ENCODE measurements at places on chromosomes 6 and 20.
A peak's percentile ranks its signal among the peaks of the same experiment; 100 is the strongest.

- no peak for DNase-seq
These were observed 50.7 kb downstream of the DOK5 start for GRCh38 chr20:54525916-54526590.

DNA sequence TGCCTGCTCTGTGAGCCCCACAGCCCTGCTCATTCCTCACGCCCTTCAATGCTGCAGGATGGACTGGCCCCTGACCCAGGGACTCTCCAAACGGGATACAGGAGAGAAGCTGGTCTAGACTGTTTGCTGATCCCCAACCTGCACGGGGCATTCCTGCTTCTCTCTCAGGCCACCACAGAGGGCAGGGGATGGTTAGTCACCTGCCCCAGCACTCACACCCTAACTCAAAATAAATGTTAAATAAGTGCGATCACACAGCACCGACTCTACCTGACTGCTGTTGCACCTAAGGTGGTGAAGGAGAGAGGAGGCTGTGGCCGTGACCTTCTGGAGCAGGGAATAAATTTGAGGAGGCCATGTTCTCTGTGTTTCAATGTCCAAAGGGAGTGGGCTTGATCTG lies 39.9 kb upstream of the TGM6 start:
- no peak for DNase-seq

- peak; percentile 38 for DNase-seq
These were observed 22.6 kb downstream of the MTHFD1L start for GRCh38 chr6:150887978-150888563.

GRCh38 chr6:129766959-129767728 lies 57.2 kb upstream of the ARHGAP18 start:
- peak; percentile 32 for DNase-seq

DNA sequence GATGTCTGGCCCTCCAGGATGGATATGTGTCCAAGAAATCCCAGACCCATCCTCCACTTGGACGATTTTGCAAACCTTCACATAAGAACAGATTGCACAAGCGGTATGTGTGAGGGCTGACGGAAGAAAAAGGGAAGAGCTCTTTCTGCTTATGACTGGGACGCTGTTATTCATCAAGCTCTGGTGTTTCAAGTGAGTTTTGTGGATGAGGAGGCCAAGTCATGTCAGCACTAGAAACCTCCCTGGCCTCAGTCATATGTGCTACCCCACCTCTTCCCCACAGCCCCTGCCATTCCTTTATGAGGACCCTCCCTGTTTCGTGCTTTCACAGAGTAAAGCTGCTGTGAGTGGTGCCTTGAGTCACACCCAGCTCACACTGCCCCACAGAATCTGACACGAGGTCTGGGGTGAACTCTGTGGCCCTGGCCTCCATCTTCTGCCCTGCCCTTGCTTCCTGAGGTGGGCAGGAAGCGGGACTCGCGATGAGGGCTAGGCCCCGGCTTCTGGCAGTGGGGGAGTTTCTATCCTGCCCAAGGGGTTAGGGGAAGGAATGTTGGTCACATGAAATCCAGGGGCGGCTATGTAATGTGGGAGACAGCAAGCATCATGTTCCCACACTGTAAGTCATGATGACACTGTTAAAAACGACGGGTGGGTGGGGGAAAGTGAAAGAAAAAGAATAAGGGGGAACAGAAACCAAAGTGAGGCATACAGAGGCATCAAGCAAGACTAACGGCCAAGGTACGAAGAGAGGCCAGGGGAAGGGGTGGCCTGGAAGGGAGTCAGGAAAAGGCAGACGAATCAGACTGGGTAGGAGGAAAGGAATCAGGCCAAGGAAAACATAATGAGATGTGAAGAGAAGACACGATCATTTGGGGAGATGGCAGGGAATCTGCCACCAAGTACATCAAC lies 78.1 kb downstream of the PRDM1 start:
- DNase-seq = peak; percentile 63

GRCh38 chr6:17226786-17227233 lies 54.4 kb upstream of the RBM24 start:
- DNase-seq = no peak

GRCh38 chr6:1607516-1608221 lies 2.0 kb upstream of the FOXC1 start:
- DNase-seq = peak; percentile 40

GRCh38 chr6:157260735-157261410 lies 62.4 kb downstream of the TMEM242 start:
- DNase-seq = no peak

GRCh38 chr6:56346958-56347357 lies 99.6 kb upstream of the COL21A1 start:
- no peak for DNase-seq

DNA sequence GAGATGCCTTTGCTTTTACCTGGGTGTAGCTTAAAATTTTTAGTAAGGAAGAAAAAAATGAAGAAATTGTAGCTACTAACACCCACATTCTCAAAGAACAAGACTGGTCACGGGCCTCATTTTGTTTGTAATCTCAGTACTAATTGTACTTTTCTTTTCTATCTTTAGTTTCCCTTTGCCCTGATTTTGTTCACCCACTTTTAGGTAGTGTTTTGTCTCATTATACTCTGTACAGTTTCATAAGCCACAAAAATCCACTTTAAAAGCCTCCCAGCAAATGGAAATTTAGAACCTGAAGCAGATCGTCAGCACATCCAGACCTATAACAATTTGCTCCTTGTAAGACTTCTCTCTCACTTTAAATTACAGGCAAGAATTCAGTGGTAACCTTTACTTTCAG lies 43.3 kb downstream of the TP53INP2 start:
- DNase-seq = peak; percentile 22

DNA sequence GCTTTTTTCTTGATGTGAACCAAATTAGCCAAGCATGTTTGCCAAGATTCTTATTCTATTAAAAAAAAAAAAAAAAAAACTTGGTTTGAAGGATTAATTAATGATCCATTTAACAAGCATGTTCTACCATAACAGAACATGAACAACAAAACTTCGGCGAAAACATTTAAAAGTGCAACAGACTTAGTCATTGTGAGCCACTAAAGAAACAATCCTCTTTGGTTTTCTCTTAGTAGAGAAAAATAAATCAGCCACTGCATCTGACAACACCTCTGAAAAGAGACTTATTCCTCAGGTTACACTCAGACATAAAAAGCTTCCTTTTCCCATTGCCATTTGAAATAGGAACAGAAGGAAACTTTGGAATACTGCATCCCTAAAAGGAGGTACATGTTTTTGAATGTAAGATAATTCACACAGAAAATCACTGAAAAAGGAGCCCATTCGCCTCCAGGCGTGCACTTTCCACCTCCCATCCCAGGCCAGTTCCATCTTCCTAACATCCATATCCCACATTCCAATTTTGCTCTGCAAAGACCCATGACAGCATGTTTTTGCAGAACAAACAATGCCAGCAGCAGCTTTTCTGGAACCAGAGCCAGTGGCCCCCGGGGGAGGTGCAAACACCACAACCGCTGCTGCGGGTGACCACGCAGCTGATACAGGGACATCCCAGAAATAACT lies 79.5 kb downstream of the ZMYND8 start:
- no peak for DNase-seq

DNA sequence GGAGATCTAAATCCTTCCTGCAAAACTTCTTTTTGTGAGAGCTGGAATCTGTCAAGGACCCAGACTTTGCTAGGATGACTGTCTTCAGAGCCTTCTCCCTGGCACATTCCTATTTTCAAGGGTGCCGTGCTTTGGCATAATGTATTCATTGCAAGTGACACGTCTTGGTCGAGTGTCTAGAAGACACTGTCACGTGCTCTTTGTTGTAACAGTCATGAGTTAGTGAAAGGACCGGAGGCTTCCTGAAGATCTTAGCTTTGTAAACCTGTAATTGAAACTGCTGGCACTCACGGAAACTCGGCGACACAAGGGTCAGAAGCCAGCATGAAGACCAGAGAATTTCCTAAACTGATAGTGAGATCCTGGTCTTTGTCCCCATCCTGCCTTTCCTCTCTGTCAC lies 19.7 kb upstream of the TAGAP start:
- DNase-seq = no peak

- DNase-seq = no peak
These were observed 24.5 kb downstream of the BCAS4 start for GRCh38 chr20:50819349-50819748.

DNA sequence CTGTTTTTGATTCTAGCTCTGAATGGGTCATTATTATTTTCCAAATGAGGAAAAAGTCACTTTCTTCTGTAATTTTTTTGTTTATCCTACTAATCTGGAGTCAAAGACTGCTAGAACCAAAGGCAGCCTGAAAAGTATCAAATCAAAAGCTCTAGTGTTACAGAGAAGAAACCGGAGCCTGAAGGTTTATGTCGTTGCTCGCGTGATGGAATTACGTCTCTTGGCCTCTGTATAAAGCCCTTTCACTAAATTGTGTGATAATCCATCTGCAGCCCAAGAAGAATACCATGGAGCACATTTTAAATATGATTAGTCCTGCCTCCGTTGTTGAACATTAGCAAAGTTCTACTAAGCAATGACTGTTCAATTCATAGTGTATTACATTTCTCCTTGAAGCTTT lies 738.6 kb downstream of the C6orf118 start:
- no peak for DNase-seq

GRCh38 chr6:143513410-143513809 lies 1.9 kb upstream of the FUCA2 start:
- DNase-seq = peak; percentile 72

DNA sequence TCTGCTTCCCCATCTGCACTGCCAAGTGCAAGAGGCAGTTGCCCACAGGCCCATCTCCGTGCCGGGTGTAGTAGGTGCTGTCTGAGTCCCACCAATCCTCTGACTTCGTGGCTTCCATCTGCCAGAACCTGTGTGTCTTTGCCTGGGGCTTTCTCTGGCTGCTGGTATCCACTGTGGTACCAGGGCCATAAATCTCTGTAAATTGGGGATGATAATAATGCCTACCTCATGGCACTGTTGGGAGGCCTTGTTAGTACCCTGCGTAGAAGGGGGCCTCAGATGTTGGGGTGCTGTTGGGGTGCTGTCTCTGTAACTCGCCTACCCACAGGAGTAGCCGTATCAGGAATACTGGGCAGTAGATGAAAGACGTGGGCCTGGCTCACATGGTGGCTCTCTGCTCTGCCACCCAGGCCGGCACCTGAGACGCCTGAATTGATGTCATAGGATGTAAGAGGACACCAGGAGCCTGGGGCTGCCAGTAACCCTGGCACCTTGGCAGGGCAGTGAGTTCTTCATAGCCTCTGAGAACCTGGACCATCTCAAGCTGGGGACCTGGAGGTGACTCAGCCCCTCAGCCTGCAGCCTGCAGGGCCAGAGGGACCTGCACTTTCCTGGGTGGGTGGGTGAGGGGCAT lies 94.1 kb upstream of the RNF24 start:
- DNase-seq = no peak

GRCh38 chr6:128265706-128266105 lies 254.7 kb downstream of the PTPRK start:
- DNase-seq = no peak

- no peak for DNase-seq
These were observed 39.8 kb upstream of the SERINC1 start for GRCh38 chr6:122511193-122511924.

DNA sequence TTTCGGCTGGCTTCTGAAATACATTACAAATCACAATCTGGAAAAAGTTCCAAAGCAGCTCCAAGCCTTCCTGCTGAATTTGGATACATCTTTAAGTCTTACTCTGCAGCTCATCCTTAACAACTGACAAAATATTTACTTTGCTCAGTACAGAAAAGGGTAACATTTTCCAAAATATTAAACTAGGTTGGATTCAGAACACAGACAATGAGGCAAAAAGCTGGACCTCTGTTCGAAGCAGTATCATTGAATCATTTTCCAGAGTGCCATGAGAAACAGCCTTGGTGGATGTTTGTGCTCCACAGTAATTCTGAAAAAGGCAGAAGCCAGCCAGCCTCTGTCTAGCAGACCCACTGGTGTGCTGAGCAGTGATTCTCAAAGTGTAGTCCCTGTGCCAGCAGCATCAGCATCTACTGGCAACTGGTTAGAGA lies 162.1 kb downstream of the AIG1 start:
- DNase-seq = no peak

- DNase-seq = no peak
These were observed 240.5 kb downstream of the FARS2 start for GRCh38 chr6:5501837-5502236.

DNA sequence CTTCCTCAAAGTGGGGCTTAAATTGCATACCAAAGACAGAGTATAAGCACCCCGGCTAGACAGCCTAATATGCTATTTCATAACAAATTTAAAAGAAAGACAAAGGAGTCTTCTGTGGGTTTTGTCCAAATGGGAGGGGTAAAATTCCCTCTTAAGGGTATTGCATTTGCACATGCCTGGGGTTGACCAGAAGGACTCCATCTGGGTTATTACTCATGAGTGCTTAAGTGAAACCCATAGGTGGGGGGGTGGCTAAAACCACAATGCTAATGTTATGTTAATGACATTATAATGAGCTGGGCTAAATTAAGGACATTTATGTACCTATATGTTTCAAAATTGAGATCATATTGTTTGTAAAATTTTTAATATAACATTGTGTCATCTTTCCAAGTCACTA lies 15.0 kb downstream of the IMPG1 start:
- no peak for DNase-seq

GRCh38 chr6:158031381-158032353 lies 50.0 kb downstream of the SYNJ2 start:
- DNase-seq = no peak

- DNase-seq = no peak
These were observed 77.1 kb upstream of the SLC4A11 start for GRCh38 chr20:3316136-3316535.

GRCh38 chr6:144119376-144119775 lies 24.0 kb upstream of the SF3B5 start:
- no peak for DNase-seq

GRCh38 chr20:391041-391711 lies 10.6 kb downstream of the TRIB3 start:
- no peak for DNase-seq

DNA sequence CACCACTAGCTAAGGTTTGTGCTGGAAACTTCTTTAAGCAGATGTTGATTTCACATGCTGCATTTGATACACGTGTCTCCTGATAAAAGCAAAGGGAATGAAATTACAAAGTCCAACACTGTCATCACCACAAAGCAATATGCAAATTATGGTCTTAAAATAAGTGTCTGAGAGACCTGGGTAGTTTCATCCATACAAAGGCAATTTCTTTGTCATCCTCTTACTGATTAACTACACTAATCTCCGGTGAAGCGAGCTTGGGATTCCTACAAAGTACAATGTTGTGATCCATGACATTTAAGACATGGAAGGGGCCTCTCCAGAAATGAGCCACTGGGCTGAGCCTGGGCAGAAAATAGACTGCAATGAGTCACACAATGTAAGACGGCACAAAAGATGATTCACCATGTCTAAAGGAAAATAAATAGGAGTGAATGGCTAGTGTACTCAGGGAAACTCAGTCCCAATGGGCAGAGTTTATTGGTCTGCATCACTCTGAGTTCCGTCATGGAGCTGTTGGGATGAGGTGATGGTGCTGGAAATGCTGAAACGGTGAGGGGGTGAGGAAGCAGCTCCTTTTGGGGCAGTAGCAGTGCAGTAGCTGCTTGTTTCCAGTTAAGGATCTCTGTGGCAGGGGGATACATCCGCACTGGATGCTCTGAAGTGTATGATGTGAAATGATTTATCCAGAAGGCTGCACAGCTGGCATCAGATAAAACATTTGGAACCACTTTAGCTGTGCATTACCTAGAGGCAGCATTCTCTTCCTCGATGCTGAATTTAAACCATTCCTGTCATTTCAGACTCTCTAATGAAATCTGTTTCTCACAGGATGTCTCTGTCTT lies 103.3 kb downstream of the IBTK start:
- peak; percentile 20 for DNase-seq

GRCh38 chr6:89503641-89504040 lies 70.7 kb downstream of the ANKRD6 start:
- DNase-seq = no peak

- no peak for DNase-seq
These were observed 85.1 kb upstream of the ESR1 start for GRCh38 chr6:151722342-151722741.

Data from GM20000 (cell line).